D341Med (cell line): ENCODE measurements at places on chromosomes 16 and 17.
A peak's percentile ranks its signal among the peaks of the same experiment; 100 is the strongest.

DNA sequence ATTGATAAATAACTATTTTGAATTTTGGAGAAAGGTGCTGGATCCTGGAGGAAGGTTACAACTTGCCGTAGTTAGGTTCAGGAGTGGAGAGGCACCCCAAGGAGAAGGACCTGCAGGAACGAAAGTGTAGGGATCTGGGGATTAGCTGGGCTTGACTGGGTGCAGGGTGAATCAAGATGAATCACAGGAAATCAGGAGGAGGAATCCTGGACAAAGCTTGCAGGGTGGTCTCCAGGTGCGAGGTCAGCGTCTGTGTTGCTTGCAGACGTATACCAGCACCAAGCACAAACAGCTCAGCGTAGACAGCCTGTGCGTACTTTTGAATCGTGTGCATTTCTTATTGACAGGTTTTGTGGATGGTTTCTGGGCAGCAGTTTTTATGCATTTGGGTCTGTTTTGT lies 144.3 kb downstream of the MSI2 start:
- no peak for DNase-seq

DNA sequence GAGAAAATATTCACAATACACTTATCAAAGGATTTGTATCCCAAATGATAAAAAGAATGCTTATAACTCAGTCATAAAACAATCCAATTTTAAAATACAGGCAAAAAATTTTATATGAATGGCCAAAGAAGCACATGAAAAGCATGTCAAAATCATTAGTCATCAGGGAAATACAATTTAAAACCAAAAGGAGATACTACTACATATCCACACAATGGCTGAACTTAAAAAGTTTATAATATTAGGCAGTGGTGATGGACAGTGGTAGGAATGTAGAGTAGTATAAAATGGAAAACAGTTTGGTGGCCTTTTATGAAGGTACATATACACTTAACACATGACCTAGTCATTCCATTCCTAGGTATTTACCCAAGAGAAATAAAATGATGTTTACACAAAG lies 12.2 kb downstream of the CMC2 start:
- no peak for DNase-seq

DNA sequence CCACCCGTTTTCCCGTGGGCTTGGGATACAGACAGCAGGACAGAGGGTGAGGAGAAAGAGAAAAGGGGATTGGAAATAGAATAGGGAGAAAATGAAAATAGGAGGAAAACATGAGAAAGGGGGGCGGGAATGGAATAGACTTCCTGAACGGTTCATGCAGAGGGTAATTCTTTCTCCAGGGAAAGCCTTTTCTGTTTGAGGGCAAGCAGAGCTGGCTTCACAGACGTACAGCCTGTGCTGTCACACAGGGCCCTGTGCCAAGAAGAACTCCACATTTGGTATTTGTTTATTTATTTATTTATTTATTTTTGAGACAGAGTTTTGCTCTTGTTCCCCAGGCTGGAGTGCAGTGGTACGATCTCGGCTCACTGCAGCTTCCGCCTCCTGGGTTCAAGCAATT lies 12.0 kb downstream of the MILR1 start:
- no peak for DNase-seq

DNA sequence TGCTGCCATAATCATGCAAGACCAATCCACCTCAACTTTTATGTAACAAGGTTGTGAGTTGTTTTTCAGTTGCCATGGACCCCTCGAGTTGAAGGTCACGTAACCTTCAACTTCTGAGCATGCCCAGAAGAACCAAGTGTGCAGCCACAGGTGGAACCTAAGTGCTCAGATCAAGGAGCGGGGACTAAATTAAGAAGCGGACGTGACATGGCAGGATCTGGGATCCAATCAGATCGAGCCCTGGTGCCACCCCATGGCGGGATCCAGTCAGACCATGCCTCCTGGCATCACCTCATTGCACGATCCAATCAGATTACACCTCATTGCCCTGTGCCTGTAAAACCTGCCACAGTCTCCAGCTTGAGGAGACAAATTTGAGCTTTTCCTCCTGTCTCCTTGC lies 204.5 kb upstream of the CDH5 start:
- DNase-seq, result no peak

DNA sequence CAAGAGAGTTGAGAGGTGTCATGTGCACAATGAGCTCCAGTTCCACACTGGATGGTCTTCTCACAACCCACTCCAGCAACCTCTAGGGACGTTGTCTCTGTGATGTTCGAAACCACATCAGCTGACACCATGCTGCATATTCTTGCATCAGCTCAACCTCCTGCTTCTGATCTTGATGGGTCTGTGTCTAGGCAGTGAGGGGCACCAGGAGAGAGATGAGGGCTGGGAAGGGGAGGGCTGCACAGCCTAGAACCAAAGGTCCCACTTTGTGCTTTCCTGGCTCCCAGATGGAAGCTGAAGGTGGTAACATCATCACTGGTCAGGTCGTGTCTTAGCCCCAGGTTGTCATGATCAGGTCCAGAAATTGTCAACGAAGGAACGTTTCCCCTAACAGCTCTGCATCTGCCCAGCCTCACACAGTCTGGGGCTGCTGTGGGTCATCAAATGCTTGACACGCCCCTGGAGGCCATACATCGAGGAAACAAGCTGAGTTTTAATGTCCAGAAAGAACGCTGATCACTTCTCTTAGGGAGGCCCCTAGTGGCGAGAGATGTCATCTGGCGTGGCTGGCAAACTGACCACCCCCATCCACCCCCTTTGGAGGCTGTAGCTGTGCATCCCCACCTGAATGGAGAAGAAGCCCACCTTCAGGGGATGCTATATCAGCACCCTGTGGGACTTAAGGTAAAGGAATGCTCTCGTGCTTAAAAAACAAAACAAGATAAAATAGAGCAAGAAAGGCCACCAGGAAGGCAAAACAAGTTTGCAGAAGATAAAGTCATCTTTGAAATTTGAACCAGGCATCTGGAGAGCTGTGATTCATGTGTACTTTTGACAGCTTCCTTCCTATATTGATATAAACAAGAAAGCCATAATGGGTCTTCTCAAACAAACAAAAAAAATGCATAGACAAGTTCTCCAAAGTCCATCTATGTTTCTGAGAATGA lies 58.3 kb downstream of the WIPI1 start:
- DNase-seq, result peak; percentile 60

- DNase-seq, result no peak
These were observed 14.8 kb downstream of the TMEM204 start for GRCh38 chr16:1548233-1548632.

DNA sequence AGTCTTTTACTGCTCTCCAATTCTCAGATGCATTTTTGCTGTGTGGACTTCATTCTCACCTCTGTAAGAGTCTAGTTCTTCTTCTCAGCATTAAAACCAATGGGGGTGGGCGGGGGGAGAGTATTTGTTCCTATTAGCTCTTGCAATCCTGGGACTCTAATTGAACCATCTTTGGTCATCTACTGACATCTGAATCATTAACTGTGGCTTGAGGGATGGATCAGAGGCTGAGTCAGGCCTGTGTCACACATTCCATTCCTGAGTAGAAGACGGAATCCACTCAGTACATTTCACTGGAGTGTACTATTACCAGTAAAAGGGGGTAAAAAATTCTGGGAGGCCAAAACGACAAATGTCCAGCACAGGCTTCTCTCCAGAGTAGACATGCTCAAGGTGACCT lies 12.8 kb upstream of the ZNF23 start:
- DNase-seq, result no peak
